ENCODE measurements at places on chromosomes 1 and 21.

DNA sequence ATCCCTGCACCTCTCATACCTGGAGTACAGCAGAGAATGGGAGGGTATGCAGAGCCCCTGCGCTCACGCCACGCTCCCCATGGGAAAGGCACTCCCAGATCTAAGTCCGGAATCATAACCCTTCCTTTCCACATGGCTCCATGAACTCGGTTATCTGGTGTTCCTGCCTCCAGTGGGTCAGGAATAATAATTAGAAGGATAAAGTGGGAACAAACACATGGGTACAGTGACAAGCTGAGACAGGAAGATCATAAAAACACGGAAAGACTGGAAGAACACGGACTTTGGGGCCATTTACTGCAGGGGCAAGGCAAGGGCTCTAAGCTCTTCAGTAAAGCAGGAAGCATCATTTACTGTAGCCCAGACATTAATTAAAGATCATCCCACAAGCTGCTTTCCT lies 48.6 kb downstream of the FOXO6 start:
- no peak for DNase-seq

DNA sequence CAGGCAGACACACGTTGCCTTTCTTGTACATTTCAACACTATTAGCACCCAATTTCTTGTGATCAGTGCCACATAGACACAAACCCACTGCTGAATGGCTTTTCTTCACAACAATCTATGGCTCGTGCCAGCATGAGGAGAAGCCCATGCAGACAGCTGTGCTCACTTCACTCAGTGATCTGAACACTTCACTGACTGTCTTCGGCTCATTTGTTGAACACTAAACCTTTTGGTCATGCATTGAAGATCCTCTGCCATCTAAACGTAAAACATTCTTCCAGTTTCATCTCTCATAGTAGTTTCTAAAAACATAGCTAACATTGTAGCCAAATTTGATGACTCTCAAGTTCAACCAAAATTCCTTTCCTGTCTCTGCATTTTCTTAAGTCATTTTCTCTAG lies 331.0 kb upstream of the ZP4 start:
- no peak for DNase-seq

- no peak for DNase-seq
Observed at GRCh38 chr1:41530411-41530810, 45.9 kb upstream of the EDN2 start.

- no peak for DNase-seq
Observed at GRCh38 chr1:232598133-232598532, 31.8 kb downstream of the SIPA1L2 start.

DNA sequence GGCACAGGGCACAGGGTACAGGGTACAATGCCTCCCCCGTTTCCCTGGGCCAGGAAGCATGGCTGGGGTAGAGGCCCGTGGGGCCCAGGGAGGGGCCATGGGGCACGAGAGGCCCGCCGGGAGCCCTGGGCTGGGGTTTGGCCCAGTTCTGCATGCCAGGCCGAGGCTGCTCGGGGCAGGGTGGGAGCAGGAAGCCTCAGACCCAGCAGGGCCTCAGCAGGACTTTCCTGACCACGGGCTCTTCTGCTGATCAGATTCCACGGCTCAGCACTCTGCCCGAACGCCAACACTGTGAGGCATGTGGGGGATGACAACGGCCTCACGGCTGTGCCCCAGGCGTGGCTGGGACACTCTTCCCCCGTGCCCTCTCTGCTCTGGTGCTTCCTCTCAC lies 104.3 kb downstream of the NPHP4 start:
- DNase-seq = no peak

DNA sequence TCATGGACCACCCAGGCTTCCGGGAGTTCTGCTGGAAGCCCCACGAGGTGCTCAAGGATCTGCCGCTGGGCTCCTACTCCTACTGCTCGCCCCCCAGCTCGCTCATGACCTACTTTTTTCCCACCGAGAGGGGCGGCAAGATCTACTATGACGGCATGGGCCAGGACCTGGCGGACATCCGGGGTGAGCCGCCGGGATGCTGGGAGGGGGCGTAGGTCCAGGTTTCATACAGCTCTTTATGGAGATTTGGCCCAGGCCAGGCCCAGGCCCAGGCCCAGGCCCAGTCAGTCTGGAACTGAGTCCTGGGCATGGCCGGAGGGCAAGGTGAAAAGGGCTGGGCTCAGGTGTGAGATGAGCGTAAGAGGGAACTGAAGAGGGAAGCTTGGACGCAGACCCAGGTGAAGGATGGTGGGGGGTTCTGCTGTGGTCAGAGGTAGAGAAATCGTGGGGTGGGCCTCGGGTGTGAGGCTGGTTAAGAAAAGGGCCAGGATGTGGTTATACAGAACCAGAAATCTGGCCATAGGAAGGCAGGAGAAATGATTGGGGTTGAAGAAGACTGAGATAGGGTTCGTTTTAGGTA lies 23.0 kb downstream of the DISP3 start:
- no peak for DNase-seq

GRCh38 chr1:14968251-14968851 lies 185.2 kb upstream of the TMEM51 start:
- no peak for DNase-seq

GRCh38 chr1:40362699-40363098 lies 10.8 kb upstream of the SMAP2 start:
- DNase-seq = no peak

DNA sequence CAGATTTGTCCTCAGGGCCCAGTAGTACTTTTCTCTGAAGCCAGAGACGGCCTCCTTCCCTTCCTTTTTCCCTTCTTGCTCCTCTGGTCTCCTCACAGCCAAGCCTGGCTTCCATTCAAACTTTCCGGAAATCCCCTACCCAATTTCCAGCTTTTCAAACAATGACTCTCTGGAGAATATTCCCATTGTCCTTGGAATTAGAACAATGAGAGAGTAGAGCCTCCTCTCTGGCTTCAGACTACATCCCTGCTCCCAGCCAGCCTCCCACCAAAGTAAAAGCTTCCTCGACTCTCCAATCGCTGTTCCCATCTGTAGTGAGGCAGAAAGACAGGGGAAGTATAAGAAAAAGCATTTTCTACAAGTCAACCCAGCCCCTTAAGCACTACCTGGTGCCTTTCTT lies 77.7 kb upstream of the SOX13 start:
- DNase-seq = no peak

DNA sequence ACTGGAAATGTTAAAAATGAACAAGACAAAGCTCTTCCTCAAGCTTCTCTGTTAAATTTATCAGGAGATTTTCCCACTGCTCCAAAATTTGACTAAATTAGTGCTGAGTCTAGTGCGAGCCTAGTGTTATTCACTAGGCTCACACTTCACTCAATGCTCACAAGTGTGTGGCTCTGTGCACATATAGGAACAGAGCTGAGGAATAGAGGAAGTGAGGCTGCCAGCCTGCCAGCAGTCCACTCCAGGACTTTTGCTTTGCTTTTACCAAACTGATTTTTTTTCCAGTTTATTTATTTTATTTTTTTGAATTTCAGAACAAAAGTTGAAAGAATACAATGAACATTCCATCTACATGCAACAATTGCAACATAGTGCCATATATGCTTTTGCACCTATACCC lies 87.2 kb downstream of the VAV3 start:
- DNase-seq = peak; percentile 32

- DNase-seq = no peak
Observed at GRCh38 chr1:186831168-186831567, 2.4 kb downstream of the PLA2G4A start.

GRCh38 chr1:67540733-67541125 lies 110.5 kb upstream of the SERBP1 start:
- no peak for DNase-seq

DNA sequence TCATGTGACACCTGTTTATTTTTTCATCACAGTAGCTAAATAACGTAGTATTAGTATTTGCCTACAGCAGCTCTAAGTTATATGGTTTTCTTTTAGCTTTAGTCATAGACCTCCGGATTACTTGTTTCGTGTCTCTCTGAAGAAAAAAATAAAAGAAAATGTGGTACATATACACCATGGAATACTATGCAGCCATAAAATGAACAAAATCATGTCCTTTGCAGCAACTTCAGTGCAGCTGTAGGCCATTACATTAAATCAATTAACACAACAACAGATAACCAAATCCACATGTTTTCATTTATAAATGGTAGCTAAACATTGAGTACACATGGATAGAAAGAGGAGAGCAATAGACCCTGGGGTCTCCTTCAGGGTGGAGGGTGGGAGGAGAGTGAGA lies 142.7 kb downstream of the MAGI3 start:
- DNase-seq = no peak

DNA sequence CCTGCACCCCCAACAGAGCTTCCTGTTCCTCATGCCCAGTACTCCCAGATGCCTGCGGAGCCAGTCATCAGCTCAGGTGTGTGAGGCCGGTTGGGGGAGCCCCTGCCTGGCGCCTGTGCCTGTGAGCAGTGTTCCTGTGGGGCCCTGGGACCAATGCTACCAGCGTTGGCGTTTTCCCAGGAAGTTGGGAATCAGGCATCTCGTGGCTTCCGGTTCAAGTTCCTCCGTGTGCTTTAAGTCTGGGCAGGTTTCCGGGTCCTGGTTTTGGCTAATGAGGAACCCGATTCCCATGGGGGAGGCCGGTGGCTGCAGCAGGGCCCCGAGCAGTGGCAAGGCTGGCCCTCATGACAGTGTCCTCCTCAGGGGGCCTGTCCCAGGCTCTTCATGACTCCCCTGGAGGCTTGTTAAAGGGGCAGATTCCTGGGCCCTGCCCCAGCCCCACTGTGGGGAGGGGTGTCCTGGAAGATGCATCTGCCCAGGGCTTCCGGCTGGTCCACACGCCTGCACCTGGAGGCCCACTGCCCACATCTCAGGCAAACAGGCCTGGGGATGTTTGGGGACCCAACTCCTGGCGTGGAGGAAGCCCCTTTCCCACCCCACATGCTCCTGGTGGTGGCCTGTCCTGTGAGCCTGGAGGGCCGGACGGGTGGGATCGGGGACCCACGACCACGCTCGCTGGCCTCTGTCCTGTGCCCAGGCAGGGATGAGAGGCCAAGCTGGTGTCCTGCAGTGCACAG lies 26.2 kb downstream of the TP73 start:
- DNase-seq = peak; percentile 28

- DNase-seq = no peak
Observed at GRCh38 chr21:38205940-38206339, 50.9 kb upstream of the KCNJ15 start.
